ENCODE measurements at places on chromosomes 1 and 21. TPM values are rescaled to one million over a fixed set of nuclear protein-coding genes. Genes with fewer than 3 reads are reported as not detected.

GRCh38 chr1:6351480-6352137 is 42.0 kb downstream of the ACOT7 start:
- no peak for DNase-seq

- no peak for DNase-seq
Observed at GRCh38 chr1:225658041-225658440, 5.1 kb upstream of the ENAH start.

GRCh38 chr1:84442256-84442655 is 36.8 kb upstream of the RPF1 start:
- peak; percentile 67 for DNase-seq

GRCh38 chr1:224358237-224358636 is 1.6 kb downstream of the CNIH4 start:
- no peak for DNase-seq

GRCh38 chr1:89870998-89871397 is 50.2 kb downstream of the LRRC8D start:
- peak; percentile 36 for DNase-seq

DNA sequence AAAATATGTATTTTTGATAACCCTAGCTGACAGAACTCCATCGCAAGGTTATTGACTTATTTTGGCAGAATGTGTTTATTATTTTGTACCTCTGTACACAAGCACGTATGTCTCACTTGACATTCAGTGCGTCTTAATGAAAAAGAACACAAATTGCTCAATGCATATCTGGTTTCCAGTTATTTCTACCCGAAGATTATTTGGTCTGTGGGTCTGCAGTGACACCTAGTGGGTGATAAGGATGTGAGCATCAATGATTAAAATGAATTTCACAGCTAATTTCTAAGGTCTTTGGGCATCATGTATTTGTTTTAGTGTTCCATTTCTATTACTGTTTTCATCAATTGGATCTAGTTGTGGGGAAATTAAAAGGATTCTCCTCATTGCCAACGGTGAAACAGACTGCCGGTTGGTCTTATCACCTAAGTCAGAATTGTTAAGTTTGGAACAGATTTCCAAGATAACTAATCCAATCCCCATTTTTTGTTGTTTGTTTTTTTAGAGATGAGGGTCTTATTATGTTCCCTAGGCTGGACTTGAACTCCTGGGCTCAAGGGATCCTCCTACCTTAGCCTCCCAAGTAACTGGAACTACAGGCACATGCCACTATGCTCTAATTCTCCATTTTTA is 13.9 kb downstream of the DDX20 start:
- DNase-seq: peak; percentile 69

DNA sequence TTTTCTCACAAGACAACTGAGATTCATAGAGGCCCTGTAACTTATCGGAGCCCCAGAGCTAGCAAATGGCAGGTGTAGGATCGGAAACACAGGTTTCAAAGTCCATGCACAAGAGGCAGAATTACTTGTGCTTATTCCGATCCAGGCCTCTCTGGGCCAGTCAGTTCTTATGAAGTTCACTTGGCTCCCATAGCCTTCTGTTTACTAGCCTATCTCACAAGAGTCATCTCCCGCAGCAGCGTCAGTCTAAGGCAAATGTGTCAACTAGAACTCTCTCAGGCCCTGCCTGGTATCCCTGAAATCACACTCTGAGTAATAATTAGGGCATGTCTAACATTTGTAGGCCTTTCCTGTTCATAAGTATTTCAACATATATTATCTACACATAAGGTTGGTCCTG is 43.3 kb downstream of the PHC2 start:
- no peak for DNase-seq

Gene RIPK4
- 12.6 TPM for total RNA-seq

Gene ELK4
- 20.2 TPM for total RNA-seq

Gene TACSTD2
- 2.9 TPM for total RNA-seq
